ENCODE measurements at places on chromosomes 16 and 17.
A peak's percentile ranks its signal among the peaks of the same experiment; 100 is the strongest.

GRCh38 chr17:6170349-6170748, 100.2 kb downstream of the WSCD1 start:
- DNase-seq = no peak

DNA sequence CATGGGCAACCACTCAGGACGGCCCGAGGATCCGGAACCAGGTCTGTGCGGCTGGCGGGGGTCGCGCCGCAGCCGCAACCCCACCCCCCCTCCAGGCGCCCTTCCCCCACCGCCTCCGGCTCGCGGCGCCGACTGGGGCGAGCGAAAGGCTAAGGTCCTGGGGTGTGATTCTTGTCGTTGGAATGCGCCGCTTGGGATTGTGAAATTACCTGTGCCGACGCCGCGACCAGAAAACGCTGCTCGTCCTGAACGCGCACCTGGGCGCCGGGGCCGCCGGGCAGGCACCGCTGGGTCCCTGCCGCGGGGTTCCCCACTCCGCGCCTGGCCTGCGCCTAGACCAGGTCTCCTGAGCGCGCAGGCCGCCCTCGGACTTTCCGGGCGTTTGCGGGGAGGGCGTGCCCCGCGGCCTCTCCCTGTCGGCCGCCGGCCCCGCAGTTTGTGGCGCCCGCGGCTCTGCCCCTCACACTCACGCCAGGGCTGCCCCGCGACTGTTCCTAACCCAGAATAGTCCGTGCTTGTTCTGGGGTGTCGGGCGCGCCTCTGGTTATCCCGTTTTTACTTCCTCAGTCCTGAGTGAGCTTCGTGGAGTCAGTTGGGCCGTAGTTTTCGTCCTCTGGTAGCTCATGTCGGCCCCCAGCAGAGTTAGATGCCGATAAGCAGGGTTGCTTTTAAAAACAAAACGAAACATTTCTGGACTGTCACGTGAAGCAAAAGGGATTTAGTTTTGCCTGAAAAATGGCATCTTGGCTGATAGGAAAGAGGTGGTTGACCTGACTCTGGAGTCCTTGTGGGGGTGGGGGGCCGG, 147.2 kb downstream of the SPECC1 start:
- DNase-seq = peak; percentile 38

GRCh38 chr17:35930211-35931065, at the start of gene RDM1:
Gene RDM1 (minus strand): TSS chr17:35930773. CDS start chr17:35930727, 46 bp downstream.
- peak; percentile 68 for DNase-seq

- DNase-seq = no peak
These were observed 186.3 kb upstream of the XYLT1 start for GRCh38 chr16:17657045-17657444.

GRCh38 chr17:57413848-57414651, 157.7 kb downstream of the MSI2 start:
- no peak for DNase-seq

Data from HCT116 (cell line).